A549 treated with GW870086 at 1 μM for 4 hours (cell line): ENCODE measurements at places on chromosomes 3 and 15. TPM values are rescaled to one million over a fixed set of nuclear protein-coding genes. Genes with fewer than 3 reads are reported as not detected.

The HIGD2B gene
- not detected in 5 replicates for total RNA-seq

The ZBTB38 gene
- 58.4 to 95.3 TPM (median 83.1 TPM) in 5 replicates for total RNA-seq

The ARHGAP31 gene
- 0.85 to 1.3 TPM (median 1.3 TPM) in 5 replicates for total RNA-seq

The GNB4 gene
- 9.7 to 16.0 TPM (median 14.1 TPM) in 5 replicates for total RNA-seq

The SH2D7 gene
- total RNA-seq, result not detected in 5 replicates

The MRPL46 gene
- 57.9 to 67.2 TPM (median 60.0 TPM) in 5 replicates for total RNA-seq

The GALNT15 gene
- total RNA-seq, result 0.05 to 0.10 TPM (median 0.07 TPM) in 4 of 5 replicates, not detected in the other
